Hematopoietic multipotent progenitor cell treated with erythropoietin and hydrocortisone succinate and interleukin-3 and kit ligand, for 8 days (in vitro differentiated cells): ENCODE measurements at places on chromosomes 7 and 10.

DNA sequence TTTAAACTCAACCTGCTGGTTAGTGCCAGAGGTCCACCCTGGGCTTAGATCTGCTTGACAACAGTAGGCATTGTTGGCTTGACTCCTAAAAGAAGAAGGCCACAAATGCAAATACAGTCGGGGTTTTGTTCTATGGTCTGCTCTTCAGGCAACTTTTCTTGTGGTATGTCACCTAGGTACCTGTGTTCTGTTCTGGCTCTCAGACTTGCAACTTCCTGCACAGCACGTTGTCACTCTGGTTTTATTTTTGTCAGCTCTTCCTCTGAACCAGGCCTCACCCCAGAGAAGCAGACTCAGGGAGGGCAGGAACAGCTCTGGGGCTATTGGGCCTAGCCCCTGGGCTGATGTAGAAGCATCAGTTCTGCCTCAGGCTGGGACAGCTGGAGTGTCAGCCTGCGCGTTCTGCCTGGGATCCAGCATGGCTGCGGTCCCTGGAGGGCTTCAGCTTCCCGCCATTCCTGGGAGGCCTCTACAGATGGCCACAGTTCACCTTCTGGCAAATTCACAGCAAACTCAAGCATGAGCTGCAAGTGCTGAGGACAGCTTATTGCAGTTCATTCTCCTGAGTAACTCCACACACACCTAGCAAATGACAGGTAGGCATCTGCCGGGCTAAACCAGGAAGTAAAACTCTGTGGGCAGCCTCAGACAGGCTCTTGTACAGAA is 11.0 kb upstream of the PDCD4 start:
- peak; percentile 38 for DNase-seq

- DNase-seq, result peak; percentile 11
Measured at GRCh38 chr10:86363184-86363832, 3.3 kb downstream of the GRID1 start.

- DNase-seq, result no peak
Measured at GRCh38 chr7:154475864-154476263, 423.7 kb downstream of the DPP6 start.

GRCh38 chr10:7070950-7071349 is 339.9 kb downstream of the SFMBT2 start:
- no peak for DNase-seq

GRCh38 chr7:3196629-3197400 is 104.2 kb upstream of the SDK1 start:
- DNase-seq, result no peak

- no peak for DNase-seq
Measured at GRCh38 chr7:104005197-104005596, 15.7 kb upstream of the RELN start.

GRCh38 chr10:95815701-95816240 is 59.8 kb downstream of the ENTPD1 start:
- no peak for DNase-seq

GRCh38 chr7:150404805-150405583 is 25.9 kb downstream of the ZNF775 start:
- peak; percentile 83 for DNase-seq

- no peak for DNase-seq
Measured at GRCh38 chr7:104442481-104442880, 114.1 kb downstream of the LHFPL3 start.

DNA sequence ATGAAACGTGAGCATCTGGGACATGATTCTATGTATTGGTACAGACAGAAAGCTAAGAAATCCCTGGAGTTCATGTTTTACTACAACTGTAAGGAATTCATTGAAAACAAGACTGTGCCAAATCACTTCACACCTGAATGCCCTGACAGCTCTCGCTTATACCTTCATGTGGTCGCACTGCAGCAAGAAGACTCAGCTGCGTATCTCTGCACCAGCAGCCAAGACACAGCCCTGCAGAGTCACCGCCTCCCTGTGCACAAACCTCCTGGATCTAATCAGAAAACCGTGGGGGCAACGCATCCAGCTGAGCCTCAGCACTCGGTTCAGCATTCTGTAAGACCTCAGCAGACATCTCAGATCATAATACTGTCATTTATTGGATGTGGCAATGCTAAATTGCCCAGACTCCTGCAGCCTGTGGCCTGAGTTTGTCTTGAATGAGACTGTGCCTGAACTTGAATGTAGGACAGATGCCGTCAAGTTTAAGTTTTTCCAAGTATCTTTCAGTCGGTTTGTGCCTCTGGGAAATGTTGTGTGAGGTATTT is 41.5 kb upstream of the PRSS58 start:
- no peak for DNase-seq

DNA sequence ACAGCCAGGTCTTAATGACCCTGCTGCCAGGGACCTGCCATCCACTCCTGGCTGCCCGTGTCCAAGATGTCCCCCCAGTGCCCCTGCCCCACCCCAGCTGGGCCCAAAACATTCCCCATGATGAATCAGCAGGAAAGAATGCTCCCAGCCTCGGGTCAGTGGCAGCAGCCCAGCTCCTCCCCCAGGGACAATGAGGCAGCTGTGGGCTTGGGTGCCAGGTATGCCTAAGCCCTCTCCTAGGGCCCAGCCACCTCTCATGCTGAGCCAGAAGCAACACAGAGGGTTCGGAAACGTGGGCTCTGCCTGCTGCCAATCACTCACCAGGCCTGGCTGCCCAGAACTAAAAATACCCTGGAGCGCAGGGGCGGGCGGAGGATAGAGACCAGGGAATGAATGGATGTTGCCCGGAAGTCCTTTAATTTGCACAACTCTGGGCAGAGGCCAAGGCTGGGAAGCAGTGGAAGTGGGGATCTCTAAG is 1.5 kb upstream of the LOXL4 start:
- no peak for DNase-seq

GRCh38 chr10:108411894-108412293 is 1247.4 kb upstream of the SORCS1 start:
- no peak for DNase-seq

DNA sequence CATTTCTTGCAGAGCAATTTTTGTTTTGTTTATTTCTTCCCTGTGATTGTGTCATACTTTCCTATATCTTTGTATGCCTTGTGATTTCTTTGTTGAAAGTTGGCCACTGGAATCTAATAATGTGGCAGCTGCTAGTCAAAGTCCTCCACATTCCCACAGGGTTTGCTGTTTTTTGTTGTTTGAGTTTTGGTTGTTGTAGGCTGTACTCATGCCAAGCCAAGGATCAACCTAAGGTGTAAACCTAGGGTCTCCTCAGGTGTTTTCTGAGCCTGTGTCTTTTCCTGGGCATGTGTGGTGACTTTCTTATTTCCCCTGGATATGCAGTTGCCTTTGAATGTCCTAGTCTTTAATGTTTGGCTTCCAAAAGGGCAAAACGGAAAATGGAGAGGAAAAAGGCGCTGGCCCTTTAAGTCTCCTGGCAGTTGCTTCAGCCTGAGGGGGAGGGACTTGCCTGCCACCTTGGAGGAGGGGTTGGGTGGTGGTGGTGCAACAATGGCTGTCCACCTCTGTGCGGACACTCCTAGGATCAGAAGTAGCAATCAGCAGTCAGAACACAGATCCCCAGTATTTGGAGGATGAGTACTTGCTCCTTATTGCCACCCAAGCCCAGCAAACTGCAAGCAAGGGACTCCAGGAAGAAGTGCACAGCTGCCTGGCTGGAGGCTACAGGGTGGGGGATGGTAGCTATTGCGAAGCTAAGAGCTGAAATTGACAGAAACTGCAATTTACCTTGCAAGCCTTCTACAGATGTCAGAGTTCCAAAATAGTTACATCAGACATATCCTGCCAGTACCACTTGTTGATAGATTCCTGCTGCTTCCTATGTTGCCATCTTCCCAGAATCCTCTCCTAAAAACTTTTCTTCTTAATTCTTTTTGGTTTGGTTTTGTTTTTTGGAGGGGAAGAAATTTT is 5.6 kb upstream of the ZNF518A start:
- DNase-seq, result peak; percentile 38

DNA sequence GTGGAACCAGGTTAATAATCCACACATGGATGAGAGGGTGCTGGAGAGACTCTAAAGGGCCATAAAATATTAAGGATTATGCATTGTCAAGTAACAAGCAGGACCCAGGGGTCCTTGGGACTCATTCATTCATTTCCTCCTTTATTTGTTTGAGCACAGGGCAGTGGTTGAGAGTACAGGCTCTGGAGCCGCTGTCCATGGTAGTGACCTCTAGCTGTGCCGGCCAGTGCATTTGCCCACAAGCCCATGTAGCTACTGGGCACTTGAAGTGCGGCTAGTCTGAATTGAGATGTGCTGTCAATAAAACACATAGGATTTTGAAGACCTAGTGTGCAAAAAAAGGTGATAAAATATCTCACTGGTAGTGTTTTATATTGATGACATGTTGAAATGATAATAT is 137.6 kb downstream of the C10orf105 start:
- no peak for DNase-seq

GRCh38 chr7:133275446-133276095 is 22.7 kb downstream of the EXOC4 start:
- DNase-seq, result no peak

GRCh38 chr10:68043030-68043429 is 32.1 kb downstream of the HERC4 start:
- DNase-seq, result no peak

GRCh38 chr10:114726820-114727271 is 68.8 kb upstream of the ABLIM1 start:
- DNase-seq, result no peak

DNA sequence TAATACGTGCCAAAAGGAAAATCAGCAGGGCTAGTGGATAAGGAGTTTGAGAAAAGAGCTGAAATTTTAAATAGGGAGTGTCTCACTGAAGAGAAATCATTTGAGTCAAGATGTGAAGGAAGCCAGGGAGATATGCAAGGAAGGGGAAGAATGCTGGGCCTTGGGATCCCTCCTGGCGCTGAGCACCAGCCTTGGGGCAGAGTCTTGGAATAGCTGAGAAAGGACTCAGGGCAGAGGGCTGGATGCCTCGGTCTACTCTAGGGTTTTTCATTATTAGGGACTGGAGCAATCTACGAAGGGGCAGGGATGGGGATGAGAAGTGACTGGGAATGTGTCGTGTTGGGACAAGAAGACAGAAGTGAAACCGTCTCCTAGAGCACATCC is 484 bp downstream of the ZWINT start:
- no peak for DNase-seq

DNA sequence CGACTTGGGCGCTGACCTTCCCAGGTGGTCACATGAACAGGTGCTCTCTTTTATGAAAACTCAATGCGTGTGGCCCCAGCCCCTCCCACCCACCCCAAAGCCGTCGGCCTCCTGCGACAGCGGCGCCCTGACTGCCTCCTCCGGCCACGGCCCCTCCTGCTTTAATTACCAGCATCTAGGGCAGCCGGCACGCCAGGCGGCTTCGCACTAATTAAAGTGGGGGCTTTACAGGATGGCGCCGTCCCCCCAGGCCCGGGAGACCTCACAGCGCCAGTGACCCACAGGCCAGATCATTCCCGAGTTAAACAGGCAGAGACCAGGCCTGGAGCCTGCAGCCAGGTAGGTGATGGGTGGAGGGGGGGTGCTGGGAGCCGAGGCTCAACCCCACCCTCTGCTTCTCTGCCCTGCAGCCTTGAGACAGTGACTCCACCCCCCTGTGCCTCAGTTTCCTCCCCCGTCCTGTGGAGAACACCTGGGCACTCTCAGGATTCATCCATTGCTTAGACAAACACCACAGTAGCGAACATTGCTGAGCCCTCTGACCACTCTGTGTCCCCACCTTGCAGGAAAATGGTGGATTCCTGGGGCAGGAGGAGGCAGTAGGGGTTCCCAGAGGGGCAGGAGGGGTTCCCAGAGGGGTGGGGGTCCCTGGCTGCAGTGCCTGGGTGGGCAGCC is 100.8 kb downstream of the MICALL2 start:
- no peak for DNase-seq

- DNase-seq, result no peak
Measured at GRCh38 chr10:86047588-86047987, 319.0 kb downstream of the GRID1 start.

DNA sequence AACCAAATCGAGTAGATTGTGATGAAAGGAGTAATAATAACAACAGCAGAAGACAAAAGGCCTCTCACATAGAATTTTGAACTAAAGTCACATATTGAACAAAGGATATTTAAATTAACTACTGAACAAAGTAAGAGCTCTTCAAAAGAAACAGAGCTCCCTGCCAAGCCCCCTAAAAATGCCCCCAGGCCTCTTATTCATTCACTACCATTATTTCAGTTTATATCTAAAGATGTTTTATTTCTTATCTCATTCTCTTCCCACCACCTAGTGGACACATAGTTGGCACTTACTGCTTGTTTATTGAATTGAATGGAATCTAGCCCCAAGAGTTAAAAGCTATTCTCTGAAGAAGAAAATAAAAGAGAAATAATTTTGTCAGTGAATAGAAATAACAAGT is 37.4 kb downstream of the VCL start:
- peak; percentile 56 for DNase-seq

DNA sequence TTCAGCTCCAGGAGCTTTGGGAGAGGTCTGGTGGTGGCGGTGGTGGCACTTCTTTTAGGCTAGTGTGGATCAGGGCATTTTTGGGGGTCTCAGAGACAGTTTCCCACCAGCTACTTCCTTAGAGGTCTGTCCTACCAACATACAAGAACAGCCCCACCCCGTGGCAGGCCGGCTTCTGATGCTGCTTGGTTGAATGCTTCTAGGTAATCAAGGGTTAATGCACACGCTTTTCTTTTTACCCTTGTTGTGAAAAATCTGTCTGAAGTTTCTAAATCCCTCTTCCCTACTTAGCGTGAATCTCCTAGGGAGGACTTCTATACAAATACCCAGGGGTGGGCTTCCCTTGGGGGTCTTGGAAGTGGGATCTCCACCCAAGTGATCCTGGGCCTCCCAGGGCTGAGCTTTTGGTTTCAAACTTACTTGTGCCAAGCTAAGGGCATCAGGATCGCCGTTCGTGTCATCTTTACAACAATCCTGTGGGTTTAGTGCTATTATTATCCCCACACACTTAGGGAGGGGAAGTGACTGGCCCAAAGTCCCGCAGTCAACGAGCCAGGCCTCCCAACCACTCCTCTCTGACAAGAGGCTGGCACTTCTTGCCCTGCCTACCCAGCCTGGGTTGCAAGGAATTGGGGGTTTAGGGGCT is 1.7 kb downstream of the SH2B2 start:
- no peak for DNase-seq

GRCh38 chr7:26900251-26900650 is 35.9 kb upstream of the SKAP2 start:
- DNase-seq, result no peak

GRCh38 chr7:128405471-128406313 is 4.1 kb downstream of the IMPDH1 start:
- DNase-seq, result peak; percentile 47

DNA sequence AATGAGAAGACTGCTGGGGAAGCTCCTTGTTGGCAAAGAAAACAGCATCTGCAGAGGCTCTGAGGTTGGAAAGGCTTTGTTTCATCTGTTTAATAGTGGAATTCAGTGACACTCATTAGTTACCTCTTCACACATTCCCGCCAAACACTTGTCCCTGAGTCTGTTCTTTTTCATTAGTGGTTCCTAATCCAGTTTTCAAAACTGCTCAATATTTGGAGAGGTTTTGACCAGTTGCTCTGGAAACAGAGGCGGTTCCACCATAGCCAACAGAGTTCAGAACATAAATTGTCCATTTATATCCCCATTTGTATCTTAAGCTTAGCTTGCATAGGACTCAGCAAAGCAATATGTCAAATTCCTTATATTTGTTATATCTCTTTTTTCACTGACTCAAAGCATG is 754.6 kb downstream of the AUTS2 start:
- no peak for DNase-seq
